Esophagus squamous epithelium (tissue), 5 donors: ENCODE measurements at places on chromosomes 2 and 18.

DNA sequence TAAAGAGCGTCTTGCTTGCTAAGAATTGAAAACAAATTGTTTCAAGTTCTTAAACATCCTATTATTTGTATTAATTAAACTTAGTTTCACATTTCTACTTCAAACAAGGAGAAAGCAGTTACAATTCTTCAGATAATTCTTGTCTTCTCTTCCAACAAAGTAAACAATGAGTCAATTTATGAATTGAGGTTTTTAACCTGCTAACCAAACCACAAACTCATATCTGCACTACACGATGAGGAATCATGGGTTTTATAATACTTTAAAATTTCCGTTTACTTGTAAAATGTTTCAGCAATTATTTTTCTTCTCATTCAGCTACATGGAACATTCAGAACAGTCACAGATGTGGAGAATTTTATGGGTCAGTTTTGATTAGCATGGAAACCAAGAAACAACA, 114.2 kb downstream of the SPIRE1 start:
- H3K27ac ChIP-seq: no peak overlapping the region
- no peak for DNase-seq
- no peaks in the 10 kb centered on the region for H3K27me3 ChIP-seq
- H3K36me3 ChIP-seq: no peaks in the 10 kb centered on the region
- no peaks in the 10 kb centered on the region for H3K4me1 ChIP-seq
- H3K4me3 ChIP-seq: no peak overlapping the region

- no peak overlapping the region for H3K4me3 ChIP-seq
- no peak for DNase-seq
Measured at GRCh38 chr18:28164771-28165483, 12.0 kb downstream of the CDH2 start.

DNA sequence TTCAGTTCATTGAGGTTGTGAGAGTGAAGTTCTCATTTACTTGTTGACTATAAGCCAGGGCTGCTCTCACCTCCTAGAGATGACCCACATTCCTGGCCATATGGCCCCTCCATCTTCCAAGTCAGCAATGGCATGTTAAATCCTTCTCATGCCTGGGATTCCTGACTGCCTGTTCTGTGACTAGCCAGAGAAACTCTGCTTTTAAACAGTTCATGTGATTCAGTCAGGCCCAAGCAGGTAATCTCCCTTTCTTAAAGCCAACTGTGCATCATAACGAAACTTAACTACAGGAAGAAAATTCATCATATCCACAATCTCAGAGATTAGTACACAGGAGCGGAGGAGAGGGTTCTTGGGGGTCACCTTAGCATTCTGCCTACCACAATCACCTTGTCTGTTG, 11.5 kb downstream of the DPP4 start:
- H3K27me3 ChIP-seq: no peaks in the 10 kb centered on the region
- no peaks in the 10 kb centered on the region for H3K36me3 ChIP-seq
- DNase-seq: no peak

GRCh38 chr2:222594679-222595078, 61.2 kb downstream of the FARSB start:
- H3K27ac ChIP-seq: no peak overlapping the region
- no peaks in the 10 kb centered on the region for H3K36me3 ChIP-seq
- H3K4me3 ChIP-seq: no peak overlapping the region
- H3K27me3 ChIP-seq: no peaks in the 10 kb centered on the region
- H3K4me1 ChIP-seq: no peaks in the 10 kb centered on the region
- no peak for DNase-seq

GRCh38 chr2:56217106-56217505, 33.3 kb downstream of the CCDC85A start:
- no peaks in the 10 kb centered on the region for H3K4me1 ChIP-seq
- H3K36me3 ChIP-seq: no peaks in the 10 kb centered on the region
- no peak overlapping the region for H3K4me3 ChIP-seq
- no peaks in the 10 kb centered on the region for H3K27me3 ChIP-seq
- no peak for DNase-seq

DNA sequence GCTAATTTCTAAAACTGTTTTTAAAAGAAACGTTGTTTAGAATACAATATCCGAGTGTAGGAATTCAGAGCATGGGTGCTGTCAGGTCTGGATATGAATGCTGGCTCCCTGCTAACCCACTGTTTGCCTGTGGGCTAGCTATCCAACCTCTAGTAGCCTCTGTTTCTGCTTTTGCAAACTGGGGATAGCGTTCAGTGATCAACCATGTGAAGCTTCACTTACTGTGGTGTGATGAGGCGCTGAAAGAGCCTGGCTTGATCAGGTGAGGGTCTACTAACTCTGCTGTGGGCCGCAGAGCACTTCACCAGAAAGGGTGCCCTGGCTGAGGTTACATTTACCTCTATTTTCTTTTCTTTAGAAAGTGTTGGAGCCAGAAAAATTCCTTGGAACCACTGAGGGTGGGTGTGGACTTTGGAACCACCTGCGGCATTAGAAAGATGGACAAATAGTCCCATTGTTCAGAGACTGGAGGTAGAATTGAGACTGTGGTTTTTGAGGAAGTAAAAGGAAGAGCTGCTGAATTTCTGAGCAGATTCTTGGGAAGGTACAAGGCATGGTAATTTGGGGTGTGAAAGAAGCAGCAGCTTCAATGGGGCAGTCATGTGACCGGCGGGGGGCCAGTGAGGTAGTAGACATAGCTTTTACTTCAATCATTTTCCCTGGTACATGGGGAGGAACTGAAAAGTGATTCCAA, 96.3 kb upstream of the CD302 start:
- H3K4me3 ChIP-seq: no peak overlapping the region
- H3K27ac ChIP-seq: no peak overlapping the region
- no peaks in the 10 kb centered on the region for H3K36me3 ChIP-seq
- H3K27me3 ChIP-seq: no peaks in the 10 kb centered on the region
- DNase-seq: no peak
- H3K4me1 ChIP-seq: no peaks in the 10 kb centered on the region

DNA sequence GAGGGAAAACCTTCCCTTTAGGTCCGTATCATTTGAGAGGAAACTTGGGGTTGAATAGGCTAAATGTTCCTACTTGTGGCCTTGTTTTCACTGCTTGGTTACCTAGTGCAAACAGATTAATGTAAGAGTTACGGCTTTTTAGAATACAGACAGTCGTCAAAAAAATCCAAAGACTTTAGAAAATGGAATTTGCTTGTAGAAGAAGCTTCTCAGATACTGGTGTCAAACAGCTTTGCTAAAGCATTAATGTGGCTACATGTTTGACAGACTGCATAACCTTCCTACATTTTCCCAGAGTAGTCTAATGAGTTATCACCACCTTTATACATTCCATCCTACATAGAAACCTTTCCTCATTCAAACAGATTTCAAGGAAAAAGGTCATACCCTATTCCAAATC, 114.6 kb downstream of the FMNL2 start:
- no peak overlapping the region for H3K27ac ChIP-seq
- H3K36me3 ChIP-seq: no peaks in the 10 kb centered on the region
- H3K27me3 ChIP-seq: no peaks in the 10 kb centered on the region
- H3K4me3 ChIP-seq: no peak overlapping the region

DNA sequence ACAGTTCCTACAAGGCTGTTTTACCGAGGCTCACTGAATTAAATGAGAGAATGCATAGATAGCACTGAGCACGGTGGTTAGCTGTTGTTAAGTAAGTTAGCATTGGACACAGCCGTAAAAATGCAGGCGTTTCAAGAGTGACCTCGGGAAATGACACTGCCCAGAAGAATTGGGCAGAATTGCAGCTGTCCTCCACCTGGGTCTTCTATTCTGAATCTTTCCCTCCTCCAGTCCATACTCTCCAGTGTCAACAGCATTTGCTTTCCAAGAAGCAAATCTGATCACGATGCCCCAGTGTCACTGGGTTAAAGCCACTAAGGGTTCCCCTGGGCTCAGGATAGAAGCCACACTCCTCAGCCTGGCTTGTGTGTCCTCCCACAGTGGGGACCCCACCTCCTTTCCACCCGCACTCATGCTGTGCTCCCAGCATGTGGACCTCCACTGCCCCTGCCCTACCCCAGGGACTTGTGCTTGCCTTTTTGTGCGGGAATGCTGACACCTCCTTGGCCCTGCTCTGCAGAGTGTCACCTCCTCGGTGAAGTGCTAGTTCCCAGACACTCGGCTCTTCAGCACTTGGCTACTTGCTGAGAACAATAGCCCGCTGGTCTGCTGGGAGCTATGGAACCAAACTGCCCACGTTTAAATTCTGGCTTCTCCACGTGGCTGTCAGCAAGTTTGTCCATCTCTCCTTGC, 135.0 kb downstream of the ANTXR1 start:
- DNase-seq: no peak
- peak overlapping the region; percentile 78 for H3K27ac ChIP-seq
- no peaks in the 10 kb centered on the region for H3K36me3 ChIP-seq
- no peak overlapping the region for H3K4me3 ChIP-seq
- no peaks in the 10 kb centered on the region for H3K27me3 ChIP-seq

- no peaks in the 10 kb centered on the region for H3K4me1 ChIP-seq
- no peaks in the 10 kb centered on the region for H3K36me3 ChIP-seq
- DNase-seq: no peak
- no peak overlapping the region for H3K27ac ChIP-seq
- H3K4me3 ChIP-seq: no peak overlapping the region
- H3K27me3 ChIP-seq: no peaks in the 10 kb centered on the region
Measured at GRCh38 chr2:241074065-241074818, 27.8 kb downstream of the MTERF4 start.

- H3K4me1 ChIP-seq: no peaks in the 10 kb centered on the region
- H3K36me3 ChIP-seq: no peaks in the 10 kb centered on the region
Measured at GRCh38 chr2:198311020-198311419, 506.6 kb downstream of the PLCL1 start.

DNA sequence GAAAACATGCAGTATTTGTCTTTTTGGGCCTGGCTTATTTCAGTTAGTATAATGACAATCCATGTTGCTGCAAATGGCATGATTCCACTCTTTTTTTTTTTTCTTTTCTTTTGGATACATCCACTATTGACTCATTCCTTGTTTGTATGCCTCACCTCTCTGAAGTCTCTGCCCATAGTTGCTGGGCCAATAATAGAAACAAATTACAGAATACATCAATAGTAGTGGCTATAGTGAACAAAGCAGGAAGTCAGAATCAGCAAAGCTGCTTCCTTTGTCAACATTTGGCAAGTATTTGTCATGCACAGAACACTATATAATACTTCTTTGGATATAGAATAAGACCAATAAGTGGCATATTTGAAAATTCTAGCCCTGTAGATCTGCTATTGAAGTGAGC, 609.7 kb downstream of the STK39 start:
- H3K27ac ChIP-seq: no peak overlapping the region
- no peak for DNase-seq
- no peaks in the 10 kb centered on the region for H3K27me3 ChIP-seq

GRCh38 chr2:129673847-129674711, 305.4 kb upstream of the RAB6C start:
- H3K27me3 ChIP-seq: no peaks in the 10 kb centered on the region
- no peak overlapping the region for H3K4me3 ChIP-seq
- no peaks in the 10 kb centered on the region for H3K36me3 ChIP-seq
- DNase-seq: no peak
- no peak overlapping the region for H3K27ac ChIP-seq

- no peaks in the 10 kb centered on the region for H3K4me1 ChIP-seq
- no peak for DNase-seq
- H3K36me3 ChIP-seq: no peaks in the 10 kb centered on the region
- no peak overlapping the region for H3K27ac ChIP-seq
Measured at GRCh38 chr2:35365859-35366258, 989.7 kb upstream of the CRIM1 start.

DNA sequence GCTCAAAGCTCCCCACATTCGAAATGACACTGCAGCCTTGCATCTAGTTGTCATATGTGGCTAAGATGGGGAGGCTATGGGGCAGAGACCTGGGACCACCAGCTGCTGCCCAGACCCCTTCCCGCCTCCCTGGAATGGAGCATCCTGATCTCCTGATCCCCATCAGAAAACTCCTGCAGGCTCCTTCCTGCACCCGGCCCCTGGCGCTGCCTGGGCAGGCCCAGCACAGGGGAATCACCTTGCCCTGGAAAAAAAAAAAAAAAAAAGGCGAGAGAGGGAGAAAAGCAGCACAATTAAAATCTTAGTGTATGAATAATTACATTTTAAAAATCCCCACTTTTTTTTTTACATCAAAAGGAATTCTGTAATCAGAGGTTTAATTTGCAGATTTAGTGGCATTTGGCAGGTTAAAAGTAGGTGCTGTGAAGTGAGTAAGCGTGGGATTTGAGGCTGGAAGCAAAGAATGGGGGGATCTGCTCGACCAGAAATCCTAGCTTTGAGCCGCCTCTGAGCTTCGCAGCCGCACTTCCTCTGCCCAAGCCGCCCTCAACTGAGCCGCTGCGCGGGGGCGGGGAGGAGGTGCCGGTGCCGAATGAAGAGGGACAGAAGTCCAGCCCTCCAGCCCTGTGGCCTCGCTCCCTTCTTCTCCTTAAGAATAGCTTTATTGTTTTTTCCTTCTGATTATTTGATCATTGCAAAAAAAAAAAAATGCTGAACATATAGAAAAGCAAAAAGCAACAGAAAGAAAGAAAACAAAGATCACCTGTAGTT, 30.0 kb downstream of the THNSL2 start:
- H3K27me3 ChIP-seq: peaks cover 97% of the 10 kb centered on the region
- H3K27ac ChIP-seq: no peak overlapping the region
- H3K4me3 ChIP-seq: no peak overlapping the region
- no peak for DNase-seq

DNA sequence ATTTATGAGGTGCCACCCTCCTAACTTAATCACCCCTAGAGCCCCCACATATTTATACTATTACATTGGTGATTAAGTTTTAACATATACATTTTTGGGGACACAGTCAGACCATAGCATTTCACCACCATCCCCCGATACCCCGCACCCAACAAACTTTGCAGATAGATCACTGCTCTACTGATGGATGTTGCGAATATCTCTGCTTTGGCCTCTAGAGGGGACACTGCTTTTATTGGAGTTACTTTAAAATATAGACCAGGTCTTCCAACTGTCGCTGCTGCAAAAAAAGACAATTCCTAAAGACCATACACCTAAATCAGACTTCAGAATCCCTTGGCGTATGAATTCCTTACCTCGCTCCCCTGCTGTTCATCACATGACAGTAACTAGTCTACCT, 115.8 kb upstream of the FSHR start:
- H3K27ac ChIP-seq: no peak overlapping the region
- H3K4me3 ChIP-seq: no peak overlapping the region
- no peaks in the 10 kb centered on the region for H3K4me1 ChIP-seq
- no peaks in the 10 kb centered on the region for H3K27me3 ChIP-seq

- H3K27ac ChIP-seq: no peak overlapping the region
- no peak overlapping the region for H3K4me3 ChIP-seq
- H3K4me1 ChIP-seq: no peaks in the 10 kb centered on the region
- no peaks in the 10 kb centered on the region for H3K36me3 ChIP-seq
- no peak for DNase-seq
Measured at GRCh38 chr18:26215247-26215970, 10.8 kb upstream of the TAF4B start.
